HT1080 (cell line): ENCODE measurements at places on chromosomes 16 and 17. TPM values are rescaled to one million over a fixed set of nuclear protein-coding genes. Genes with fewer than 3 reads are reported as not detected.

MT1G gene
- 0.33 and 1.4 TPM in 2 replicates for total RNA-seq

DNA sequence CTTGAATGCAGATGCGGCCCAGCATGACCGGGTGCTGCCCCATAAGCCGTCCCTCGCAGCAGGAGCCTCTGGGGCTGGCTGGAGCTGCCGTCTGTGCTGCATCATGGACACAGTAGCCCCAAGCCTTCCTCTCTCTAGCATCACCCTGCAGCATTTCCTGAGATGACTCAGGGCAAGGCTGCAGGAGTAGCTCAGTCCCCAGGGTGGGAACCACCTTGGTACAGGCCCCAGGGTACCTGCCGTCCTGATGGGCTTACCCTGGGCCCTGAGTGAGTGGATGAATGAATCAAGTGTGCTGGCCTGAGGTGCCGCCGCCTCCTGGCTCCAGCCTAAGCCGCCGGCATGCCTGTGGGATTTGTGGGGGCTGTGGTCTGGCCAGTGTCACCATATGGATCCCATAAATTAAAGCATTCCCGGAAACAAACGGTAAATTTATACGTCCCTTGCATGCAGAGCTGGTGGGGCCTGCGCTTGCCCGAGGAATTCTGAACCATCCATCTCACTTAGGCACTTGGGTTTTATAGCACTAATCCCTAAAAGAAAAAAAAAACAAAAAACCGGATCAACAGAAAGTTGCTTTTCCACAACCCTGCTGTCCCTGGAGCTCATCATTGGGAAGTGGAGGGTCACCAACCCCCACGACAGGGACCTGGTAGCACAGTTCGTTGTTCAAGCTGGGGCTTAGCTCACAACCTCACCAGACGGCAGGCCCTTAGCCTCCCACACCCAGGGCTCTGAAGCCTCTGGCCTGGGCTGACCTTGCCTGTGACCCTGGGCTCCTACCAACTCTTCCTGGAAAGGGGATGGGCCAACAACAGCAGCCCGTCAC is 242.6 kb upstream of the CIBAR2 start:
- peak; percentile 98 for DNase-seq

- DNase-seq: peak; percentile 56
Measured at GRCh38 chr17:13002761-13003453, 14.9 kb downstream of the ELAC2 start.

- no peak for DNase-seq
Measured at GRCh38 chr16:70682239-70683145, 3.4 kb downstream of the MTSS2 start.

PRR35 gene
- 0.10 TPM in 1 of 2 replicates, not detected in the other for total RNA-seq

DNA sequence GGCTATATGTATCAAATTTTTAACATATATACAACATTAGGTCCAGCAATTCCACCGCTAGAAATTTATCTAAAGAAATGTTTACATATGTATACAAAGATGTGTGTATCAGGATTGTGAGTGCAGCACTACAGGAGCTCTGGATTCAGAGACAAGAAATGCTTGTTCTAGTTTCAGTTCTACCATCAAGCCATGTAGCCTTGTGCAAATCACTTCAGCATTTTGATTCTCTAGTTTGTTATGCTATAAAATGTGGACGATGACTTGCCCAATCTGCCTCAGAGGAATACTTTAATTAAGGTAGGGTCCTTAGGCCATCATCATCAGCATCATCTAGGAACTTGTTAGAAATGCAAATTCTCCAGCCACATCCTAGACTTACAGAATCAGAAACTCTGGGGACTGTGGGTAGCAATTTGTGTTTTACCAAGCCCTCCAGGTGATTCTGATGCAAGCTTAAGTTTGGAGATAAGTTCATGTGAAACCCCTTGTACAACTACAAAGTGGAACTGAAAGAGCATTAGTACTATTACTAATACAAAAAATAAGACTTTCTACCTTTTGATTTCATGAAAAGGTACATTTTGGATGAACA is 131.2 kb upstream of the CORO6 start:
- no peak for DNase-seq

GRCh38 chr16:67992661-67993206 is 6.5 kb downstream of the DPEP2 start:
- DNase-seq: no peak

ADGRG3 gene
- not detected in 2 replicates for total RNA-seq

GRCh38 chr17:78255029-78255656 is 23.7 kb downstream of the TMEM235 start:
- DNase-seq: no peak

DNA sequence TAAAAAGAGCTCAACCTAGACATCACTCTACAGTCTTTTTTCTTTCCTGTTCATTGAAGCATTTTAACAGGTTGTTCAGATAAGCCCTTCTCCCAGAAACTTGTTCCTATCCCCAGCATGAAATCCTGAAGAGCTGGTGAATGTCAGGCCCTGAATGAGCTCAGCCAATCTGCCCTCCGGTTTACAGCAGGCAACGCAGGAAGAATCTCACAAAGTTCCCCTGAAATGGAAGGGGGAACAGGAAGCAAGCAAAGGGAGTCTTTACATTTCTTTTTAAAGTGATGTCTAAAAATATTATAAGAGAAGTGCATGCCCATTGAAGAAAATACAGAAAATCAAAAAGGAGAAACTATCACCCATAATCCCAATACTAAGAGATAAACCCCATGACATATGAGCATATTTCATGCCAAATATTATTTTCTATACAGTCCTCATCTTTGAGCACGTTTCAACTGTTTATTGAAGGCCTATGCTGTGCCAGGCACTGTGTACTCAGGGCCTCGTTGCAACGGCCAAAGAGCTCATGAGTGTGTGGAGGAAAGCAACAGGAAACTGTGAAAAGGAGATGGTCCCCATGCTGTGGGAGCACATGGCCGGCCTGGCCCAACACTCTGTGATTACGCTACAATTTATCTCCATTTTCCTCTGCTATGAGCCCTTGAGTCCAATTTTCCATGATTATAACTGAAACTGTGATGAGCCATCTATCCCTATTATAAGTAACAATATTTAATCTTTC is 5.7 kb downstream of the TK2 start:
- no peak for DNase-seq

RNF135 gene
- 13.6 and 14.9 TPM in 2 replicates for total RNA-seq

DHRS7C gene
- not detected in 2 replicates for total RNA-seq

- no peak for DNase-seq
Measured at GRCh38 chr16:4869147-4869805, 22.0 kb downstream of the UBN1 start.

KRT24 gene
- total RNA-seq: not detected in 2 replicates

- peak; percentile 66 for DNase-seq
Measured at GRCh38 chr17:32161029-32161428, 18.7 kb downstream of the RHOT1 start.

- no peak for DNase-seq
Measured at GRCh38 chr17:36001862-36002603, 680 bp upstream of the CCL15 start.

- DNase-seq: no peak
Measured at GRCh38 chr17:60146206-60146605, 3.6 kb upstream of the CA4 start.

DNA sequence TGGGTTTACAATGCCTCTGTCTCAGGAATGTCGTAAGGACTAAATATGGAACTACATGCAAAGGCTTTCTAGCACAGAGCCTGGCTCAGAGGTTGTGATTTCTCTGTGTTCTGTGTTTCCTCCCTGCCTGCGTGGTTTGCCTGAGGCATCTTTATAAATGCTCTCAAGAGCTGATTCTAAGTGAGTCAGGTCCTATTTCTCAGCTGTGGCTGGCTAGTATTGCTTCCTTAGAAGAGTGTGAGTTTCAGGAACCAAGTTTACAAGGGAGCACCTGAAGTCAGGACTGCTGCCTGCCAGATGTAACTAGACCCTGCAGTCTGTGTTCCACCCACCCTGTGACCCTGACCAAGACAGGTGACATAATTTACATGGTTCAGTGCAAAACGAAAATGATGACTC is 8.0 kb upstream of the CCL1 start:
- no peak for DNase-seq

GRCh38 chr17:8832711-8833352 is 33.7 kb upstream of the MFSD6L start:
- no peak for DNase-seq

DNA sequence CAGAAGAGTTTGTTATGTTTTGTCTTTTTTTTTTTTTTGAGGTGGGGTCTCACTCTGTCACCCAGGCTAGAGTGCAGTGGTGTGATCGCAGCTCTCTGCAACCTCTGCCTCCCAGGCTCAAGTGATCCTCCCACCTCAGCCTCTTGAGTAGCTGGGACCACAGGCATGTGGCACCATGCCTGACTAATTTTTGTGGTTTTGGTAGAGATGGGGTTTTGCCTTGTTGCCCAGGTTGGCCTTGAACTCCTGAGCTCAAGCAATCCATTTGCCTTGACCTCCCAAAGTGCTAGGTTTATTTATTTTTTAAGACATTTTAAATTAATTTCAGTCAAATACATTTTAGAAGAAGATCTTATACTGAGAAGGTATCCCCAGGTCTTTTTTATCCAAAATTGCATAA is 366.7 kb downstream of the KCNJ2 start:
- DNase-seq: peak; percentile 53
